ENCODE measurements at places on chromosomes 13 and 19.

GRCh38 chr19:43525836-43526771, 897 bp downstream of the ETHE1 start:
- no peak for DNase-seq

GRCh38 chr13:90502153-90502552, 845.3 kb upstream of the MIR17HG start:
- no peak for DNase-seq

DNA sequence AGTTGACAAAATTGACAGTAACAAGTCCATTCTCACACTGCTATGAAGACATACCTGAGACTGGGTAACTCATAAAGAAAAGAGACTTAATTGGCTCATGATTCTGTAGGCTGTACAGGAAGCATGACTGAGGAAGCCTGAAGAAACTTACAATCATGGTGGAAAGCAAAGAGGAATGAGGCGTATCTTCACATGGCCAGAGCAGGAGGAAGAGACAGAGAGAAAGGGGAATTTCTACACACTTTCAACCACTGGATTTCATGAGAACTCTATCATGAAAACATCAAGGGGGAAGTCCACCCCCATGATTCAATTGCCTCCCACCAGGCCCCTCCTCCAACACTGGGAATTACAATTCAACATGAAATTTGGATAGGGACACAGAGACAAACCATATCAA, 758.4 kb upstream of the SLITRK1 start:
- no peak for DNase-seq

DNA sequence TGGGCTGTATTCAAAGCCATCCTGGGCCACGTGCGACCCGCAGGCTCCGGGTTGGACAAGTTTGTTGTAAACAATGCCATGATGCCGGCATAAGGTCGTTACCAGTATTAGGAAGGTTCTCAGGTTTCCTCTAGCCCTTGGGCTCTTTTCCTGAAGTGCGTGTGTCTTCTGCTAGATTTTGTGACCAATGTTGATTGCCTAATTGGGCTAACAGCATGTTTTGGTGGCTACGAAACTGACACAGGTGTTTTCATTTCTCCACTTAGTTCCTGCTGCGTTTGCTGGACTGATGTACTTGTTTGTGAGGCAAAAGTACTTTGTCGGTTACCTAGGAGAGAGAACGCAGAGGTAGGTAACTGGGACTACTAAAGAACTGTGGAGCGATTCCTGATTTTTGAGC, 20.3 kb downstream of the ALOX5AP start:
- no peak for DNase-seq

DNA sequence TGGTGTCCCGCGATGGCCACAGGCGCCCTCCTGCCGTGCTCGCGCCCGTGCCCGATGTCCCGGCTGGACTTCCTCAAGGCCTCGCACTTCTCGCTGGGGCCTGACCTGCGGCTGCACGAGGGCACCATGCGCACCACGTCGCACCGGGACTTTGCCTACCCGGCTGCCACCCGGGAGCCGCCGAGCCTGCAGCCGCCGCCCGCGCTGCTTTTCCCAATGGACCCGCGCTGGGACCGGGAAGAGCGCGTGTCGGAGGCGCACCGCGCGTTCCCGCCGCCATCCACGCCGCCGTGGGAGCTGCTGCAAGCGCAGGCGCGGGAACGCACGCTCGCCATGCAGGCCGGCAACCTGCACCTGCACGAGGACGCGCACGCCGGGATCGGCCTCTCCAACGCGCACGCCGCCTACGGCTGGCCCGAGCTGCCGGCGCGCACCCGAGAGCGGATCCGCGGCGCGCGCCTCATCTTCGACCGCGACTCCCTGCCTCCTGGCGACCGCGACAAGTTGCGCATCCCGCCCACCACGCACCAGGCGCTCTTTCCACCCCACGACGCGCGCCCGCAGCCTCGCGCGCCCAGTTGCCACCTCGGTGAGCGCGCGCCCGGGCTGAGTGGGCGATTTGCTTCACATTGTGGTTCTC, 12.1 kb upstream of the PEX11G start:
- DNase-seq, result peak; percentile 41

DNA sequence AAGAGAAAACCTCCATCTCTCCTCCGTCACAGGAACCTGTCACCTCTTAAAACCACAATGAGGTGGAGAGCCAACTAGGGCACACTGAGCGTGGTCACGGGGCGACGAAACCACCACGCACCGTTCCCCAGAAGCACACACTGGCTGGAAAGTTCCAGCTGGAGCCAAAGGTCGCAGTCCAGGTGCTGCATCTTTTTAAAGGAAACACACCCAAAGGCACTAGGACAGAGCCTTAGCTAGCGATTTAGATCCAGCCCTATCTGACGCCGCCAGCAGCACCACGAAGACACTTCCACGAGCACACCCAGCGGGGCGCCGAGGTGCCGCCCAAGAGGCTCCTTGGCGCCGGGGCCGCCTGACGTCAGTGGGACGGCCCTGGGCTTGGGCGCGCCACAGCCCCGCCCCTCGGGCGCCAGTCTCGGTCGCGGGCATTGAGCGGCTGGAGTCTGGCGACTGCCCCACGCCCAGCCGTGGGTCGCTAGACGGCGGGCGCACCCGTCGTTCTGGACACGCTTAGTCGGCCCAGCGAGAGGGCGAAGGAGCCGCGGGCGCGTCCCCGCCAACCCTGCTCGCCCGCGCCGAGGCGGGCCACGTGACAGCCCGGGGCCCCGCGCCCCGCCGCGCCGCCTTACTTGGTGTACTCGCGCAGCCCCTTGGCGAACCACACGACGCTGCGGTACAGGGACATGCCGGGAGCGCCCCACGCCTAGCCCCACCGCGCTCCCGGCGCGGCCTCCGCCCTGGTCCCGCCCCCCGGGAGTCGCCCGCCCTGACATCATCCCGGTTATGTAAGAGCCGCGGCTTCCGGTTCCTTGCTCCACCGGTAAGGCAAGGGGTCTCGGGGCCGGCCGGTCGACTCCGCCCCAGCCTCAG, at the start of gene DHRS12:
Gene DHRS12, minus strand, starts transcription at position 742 of the 873 bp plus-strand sequence. CDS start 4,504 bp downstream, outside the sequence.
- peak; percentile 91 for DNase-seq

GRCh38 chr13:108924134-108924533, 294.7 kb downstream of the MYO16 start:
- DNase-seq, result no peak
